Stimulated activated CD4-positive, alpha-beta T cell treated with anti-CD3 and anti-CD28 coated beads, Interleukin-15, amount 100 ng/mL, for 48 hours (primary cell): ENCODE measurements at places on chromosomes 4 and X.

DNA sequence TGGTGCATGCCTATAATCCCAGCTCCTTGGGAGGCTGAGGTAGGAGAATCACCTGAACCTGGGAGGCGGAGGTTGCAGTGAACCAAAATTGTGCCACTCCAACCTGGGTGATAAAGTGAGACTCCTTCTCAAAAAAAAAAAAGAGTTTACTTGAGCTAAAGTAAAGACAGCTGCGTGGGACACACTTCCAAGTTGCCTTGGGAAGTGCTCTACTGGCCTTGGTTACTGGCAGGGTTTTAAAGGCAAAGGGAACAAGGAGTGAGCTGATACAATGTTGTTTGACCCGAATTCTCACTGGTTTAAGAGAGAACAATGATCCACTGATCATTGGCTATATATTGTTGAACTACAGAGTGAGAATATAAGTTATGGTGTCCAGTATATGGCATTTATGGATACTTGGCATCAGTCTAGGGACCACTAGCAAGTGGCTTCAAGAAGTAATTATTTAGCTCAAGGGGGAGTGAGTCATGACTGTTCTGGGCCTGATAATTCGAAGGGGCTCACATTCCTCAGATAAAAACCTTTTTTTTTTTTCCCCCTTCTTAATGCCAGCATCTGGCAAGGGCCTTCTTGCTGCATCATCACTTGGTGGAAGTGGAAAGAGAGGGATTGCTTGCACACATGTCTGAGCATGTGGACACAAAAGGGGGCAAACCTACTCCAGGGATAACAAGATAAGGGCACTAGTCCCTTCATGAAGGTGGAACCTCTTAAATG lies 32.3 kb downstream of the GRK4 start:
- DNase-seq = no peak

- DNase-seq = no peak
Measured at GRCh38 chr4:83248486-83248885, 36.1 kb downstream of the COQ2 start.

- no peak for DNase-seq
Measured at GRCh38 chrX:148620023-148620422, 119.6 kb downstream of the AFF2 start.

GRCh38 chrX:44506678-44507077 lies 36.0 kb downstream of the FUNDC1 start:
- no peak for DNase-seq

DNA sequence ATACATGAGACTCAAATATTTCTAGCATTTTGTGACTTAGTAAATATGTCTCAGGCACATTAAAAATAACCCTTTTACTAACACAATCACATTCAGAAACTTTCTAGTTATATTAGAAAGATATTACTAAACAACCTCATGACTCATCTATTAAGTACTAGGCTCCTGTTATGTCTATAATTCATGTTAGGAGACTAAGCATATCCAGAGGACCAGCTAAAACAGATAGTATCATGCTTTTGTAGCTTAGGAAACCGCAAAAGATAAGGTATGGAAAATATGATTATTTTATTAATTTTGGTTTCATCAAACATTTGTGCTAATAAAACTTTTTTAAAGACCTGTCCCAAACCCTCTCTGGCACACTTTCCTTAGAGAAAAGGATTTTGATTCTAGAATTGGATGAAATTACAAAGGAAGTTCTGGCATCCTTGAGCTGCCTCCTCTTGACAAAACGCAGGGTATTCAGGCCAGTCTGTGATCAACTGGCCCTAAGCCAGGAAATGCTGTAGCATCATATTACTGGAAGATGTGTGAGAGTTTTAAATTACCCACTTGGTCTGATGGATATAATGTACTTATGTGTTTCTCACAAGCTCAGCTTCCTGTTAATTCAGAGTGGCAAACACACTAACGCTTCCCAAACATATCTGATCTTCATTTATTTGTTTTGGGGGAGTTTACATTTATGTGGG lies 60.4 kb downstream of the NRK start:
- DNase-seq = no peak

DNA sequence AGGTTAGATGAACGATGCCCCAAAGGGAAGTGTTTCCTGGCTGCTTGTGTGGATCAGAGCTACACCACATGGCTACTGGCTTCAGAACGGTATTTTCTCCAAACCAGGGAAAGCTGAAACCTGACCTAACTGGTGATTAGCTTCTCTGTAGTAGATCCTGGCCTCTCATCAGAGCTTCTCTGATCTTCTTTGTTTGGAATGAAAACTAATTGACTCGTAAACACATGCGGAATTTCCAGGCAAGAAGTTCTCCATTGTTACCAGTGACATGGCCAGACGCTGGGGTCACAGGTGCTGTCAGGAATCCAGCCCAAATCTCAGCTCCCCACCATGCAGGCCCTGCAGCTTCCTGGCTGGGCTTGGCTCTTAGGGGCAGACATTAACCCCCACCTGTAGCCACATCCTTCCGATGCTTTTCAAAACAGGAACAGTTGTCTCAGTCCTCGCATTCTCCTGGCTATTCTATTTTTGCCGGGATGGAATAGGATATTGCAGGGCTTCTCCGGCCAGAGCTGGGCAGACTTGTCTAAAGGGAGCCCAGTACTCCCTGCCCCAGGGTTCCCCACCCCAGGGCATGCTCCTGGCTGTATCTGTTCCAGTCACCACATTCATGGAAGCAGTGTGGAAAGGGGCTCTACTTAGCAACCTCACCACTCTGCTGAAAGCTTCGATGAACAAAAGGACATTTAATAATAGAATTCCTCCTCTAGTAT lies 305.4 kb upstream of the F9 start:
- DNase-seq = no peak

GRCh38 chr4:15331930-15332329 lies 95.9 kb upstream of the C1QTNF7 start:
- no peak for DNase-seq

GRCh38 chrX:6826856-6827255 lies 291.9 kb upstream of the VCX3A start:
- DNase-seq = no peak

- no peak for DNase-seq
Measured at GRCh38 chr4:179601671-179602070, 2159.4 kb upstream of the AGA start.

DNA sequence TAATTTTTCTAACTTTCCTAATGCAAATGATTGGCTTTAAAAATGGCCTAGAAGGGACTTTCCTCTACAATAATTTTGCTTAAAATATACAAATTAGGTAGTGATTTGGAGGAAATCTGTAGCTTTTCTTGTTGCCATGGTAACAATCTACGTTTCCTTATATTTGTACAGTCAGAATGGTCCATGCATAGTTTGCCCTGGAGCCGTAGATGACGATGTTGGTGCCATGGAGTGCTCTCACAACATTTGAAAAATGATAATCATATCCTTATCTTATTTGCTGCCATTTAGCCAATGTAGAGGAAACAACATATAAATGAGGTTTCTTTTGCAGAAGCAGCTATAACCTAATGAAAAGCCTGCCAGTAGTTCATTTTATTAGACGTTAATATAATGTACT lies 89.0 kb upstream of the NMU start:
- DNase-seq = no peak

- no peak for DNase-seq
Measured at GRCh38 chr4:30716681-30717207, 3.4 kb upstream of the PCDH7 start.

GRCh38 chr4:123593655-123594054 lies 197.1 kb downstream of the SPRY1 start:
- no peak for DNase-seq

DNA sequence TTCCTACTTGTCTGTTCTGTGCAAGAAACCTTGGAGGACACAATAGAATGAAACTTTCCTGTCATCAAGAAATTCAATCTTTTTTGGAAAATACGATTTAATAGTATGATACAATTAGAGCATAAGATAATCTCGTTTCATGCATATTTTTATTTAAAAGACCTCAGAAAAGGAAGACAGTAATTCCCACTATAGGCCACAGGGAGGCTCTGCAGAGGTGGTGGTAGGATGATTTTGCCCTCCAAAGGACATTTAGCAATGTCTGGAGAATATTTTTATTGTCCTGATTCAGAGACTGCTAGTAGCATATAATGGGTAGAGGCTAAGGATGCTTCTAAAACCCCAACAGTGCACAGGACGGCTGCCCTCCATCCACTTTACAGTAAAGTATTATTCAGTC lies 68.7 kb downstream of the PAK3 start:
- no peak for DNase-seq

GRCh38 chr4:128449251-128449650 lies 161.6 kb upstream of the PGRMC2 start:
- no peak for DNase-seq

GRCh38 chrX:53085661-53086229 lies 3.6 kb downstream of the TSPYL2 start:
- DNase-seq = no peak
